ENCODE measurements at places on chromosomes 1 and 21.
A peak's percentile ranks its signal among the peaks of the same experiment; 100 is the strongest.

GRCh38 chr21:15826147-15826780 is 96.5 kb downstream of the USP25 start:
- peak; percentile 45 for DNase-seq

DNA sequence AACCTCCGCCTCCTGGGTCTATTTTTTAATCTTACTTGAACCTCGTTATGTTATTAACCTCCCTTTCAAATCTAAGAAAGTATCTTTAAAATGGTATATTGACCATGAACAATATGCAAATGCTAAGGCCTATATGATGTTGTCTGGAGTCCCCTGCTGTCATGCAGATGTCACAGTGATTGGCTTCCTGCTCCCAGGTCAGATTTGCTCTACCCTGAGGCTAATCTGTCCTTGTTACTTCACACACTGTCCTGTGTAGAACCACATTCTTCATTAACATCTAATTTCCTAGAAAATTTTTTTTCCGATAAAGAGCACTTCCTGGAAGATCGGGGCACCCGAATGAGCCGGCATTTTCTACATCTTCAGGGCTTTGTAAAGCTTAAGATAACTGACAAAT is 306.6 kb downstream of the MRPL39 start:
- DNase-seq: no peak

DNA sequence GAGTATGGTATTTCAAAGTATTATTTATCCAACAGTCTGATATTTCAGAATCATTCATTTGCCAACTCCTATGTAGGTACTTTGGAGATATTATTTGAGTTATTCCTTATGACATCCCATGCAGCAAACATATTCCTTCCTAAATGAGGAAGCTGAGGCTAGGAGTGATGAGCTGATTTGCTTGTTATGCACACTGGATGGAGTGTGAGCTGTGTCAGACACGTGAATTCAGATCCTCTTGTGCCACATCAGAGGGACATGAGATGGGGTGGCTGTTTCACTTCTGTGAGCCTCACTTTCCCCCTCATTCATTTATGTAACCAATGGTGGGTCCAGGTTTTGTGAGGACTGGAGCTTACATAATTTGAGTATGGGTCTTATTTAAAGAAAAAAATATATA is 215.9 kb downstream of the DISC1 start:
- no peak for DNase-seq

DNA sequence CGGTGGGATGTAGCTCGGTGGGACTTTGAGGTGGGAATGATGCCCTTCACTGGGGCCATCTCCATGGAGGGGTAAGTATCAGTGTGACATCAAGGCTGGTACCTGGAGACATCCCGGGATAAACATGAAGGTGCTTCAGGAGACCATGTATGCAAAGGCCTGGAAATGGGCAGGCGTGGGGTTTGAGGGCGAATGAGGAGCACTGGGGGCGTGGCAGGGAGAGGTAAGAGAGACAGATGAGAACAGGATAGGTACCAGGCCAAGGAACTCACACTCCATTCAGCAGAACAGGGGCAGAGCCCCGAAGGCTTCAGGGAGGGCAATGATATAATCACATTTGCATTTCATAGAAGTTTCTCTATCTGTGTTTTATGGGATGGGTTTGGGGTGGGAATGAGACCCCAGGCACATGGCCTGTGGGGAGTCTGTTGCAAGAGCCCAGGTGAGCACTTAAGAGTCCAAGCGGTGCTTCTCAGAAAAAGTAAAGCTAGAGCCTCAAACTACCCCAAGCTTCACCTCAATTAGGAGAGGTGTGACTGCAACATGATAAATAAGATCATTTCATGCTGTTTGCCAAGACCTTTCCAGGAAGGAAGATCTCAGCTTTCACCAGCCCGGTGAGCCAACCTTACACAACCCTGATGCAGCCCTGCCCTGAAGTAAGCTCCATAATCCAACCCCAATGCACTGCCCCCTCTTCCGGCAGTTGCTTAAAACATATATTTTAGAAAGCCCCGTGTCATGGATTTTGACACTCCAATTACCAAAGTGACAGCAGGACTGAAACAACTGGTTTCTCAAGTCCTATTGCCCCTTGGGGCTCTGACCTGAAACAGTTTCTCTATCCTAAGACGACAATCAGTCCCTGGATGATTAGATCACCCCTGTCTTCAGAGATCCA is 7.4 kb downstream of the S100A9 start:
- no peak for DNase-seq

GRCh38 chr1:207009945-207010344 is 22.6 kb downstream of the C1orf116 start:
- no peak for DNase-seq

DNA sequence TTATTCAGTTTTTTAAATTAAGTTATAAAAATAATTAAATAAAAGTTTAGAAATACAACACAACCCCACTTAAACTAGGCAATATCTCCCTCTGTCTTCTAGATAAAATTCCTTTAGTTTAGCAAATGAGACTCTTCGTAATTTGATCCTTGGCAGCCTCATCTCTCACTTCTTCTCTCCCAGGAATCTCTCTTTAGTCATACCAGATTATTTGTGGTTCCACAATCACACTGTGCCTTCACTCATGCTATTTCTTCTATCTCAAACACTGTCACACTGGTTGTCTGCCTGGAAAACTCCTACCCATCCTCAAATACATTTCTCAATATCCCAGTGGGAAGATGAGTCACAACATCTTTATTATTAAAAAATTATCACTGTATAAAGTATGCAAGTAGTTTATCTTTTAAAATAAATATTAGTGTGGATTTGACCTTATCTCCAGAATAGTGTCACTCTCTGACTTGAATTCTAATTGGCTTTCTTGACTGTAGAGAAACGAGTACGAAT is 195.5 kb downstream of the KCNH1 start:
- DNase-seq: no peak

DNA sequence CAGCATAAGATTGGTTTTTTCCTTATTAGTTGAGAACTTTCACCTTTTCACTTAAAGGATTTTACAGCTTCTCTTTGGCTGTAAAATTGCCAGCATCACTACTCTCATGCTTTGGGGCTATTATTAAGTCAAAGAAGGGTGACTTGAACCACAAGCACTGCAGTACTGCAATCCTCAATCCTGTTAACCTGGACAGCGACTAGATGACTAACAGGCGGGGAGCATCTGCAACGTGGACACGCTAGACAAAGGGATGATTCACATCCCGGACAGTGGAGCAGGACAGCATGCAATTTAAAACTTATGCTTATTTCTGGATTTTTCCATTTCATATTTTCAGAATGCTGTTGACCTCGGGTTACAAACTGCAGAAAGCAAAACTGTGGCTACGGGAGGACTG is 8.1 kb downstream of the ARV1 start:
- peak; percentile 58 for DNase-seq

DNA sequence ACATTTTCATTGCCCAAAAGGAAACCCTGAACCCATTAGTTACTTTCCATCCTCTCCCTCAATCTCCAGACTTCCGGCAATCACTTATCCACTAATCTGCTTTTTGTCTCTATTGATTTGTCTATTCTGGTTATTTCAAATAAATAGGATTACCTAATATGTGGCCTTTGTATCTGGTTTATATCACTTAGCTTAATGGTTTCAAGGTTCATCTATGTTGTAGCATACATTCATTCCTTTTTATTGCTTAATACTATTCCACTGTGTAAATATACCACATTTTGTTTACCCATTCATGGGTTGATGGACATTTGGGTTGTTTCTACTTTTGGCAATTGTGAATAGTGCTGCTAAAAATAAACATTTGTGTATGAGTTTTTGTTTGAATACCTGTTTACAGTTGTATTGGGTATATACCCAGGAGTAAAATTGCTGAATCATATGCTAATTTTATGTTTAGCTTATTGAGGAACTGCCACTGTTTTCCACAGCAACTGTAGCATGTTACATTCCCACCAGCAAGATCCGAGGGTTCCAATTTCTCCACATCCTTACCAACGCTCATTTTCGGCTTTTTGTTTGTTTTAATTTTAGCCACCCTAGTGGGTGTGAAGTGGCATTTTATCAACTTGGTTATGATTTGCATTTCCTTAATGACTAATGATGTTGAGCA is 2.5 kb upstream of the SLC25A44 start:
- DNase-seq: no peak

- no peak for DNase-seq
Measured at GRCh38 chr1:246552110-246552509, 14.0 kb downstream of the TFB2M start.

- DNase-seq: no peak
Measured at GRCh38 chr1:90174246-90174645, 179.3 kb downstream of the ZNF326 start.

DNA sequence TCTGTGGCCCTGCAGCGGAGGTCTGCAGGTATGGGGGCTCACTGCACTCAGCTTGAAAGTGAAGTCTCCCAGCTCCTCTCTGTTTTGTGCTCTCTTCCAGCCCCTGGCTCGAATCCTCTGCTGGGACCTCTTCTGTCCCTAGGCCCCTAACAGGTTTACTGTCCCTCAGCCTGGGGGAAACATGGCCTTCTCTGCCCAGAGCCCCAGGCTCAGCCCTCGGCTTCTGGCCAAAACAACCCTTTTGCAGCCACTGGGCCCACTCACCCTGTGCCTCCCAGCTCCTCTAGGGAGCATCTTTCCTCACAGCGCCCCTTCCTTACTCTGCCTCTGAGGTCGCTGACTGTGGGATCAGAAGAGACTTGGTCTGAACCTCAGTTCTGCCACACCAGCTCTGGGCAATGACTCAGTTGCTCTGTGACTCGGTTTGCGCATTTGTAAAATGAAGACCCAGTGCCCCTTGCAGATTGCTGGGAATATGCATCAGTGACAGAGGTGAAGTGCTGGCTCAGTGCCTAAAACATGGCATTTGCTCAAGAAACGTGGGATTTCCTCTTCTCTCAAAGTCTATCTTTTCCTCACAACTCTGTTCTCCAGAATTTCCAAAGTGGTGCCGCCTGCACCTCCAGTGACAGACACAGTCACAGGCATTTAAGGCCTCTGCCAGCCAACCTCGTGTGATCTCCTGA is 26.5 kb upstream of the TENT5C start:
- no peak for DNase-seq

- peak; percentile 53 for DNase-seq
Measured at GRCh38 chr1:61491497-61491896, 233.4 kb downstream of the TM2D1 start.

GRCh38 chr1:6178751-6179563 is 1.2 kb downstream of the CHD5 start:
- no peak for DNase-seq

DNA sequence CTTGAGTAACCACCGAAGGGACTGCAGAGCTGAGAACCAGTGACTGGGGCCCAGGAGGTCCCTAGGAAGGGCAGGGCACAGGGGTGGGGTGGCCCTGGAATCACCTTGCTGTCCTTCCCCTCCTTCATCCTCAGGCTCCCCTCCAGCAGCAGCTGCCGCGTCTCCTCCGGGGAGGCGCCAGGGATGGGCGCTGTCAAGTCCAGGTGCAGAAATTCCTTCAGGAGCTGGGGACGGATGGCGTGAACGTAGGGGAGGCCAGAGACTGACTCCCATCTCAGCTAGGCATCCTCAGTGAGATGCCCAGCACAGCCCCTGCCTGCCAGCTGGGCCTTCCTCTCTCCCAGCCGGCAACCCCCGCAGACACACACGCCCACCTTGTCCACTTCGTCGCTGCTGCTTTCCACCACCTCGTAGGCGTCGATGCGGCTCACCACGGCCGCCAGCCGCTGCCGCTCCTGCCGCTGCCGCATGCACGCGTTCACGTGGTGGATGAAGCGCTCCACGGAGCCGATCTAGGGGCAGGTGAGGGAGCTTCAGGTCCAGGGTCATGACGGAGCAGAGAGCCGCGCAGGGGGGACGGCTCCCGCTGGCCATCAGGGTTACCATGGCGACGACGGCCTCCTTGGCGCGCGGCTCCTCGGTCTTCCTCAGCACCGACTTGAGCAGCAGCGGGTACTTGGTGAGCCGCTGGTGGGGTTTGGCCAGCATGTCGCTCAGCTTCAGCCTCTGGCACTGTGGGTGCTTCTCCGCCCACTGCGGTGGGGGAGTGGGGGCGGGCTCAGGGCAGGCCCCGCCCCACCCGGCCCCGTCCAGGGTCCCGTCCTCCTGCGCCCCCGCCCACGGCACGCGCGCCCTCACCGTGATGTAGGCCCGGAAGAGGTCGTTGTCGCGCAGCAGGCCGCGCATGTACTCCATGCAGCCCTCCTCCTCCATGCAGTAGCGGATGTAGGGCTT is 4.4 kb upstream of the TNFRSF25 start:
- DNase-seq: no peak

DNA sequence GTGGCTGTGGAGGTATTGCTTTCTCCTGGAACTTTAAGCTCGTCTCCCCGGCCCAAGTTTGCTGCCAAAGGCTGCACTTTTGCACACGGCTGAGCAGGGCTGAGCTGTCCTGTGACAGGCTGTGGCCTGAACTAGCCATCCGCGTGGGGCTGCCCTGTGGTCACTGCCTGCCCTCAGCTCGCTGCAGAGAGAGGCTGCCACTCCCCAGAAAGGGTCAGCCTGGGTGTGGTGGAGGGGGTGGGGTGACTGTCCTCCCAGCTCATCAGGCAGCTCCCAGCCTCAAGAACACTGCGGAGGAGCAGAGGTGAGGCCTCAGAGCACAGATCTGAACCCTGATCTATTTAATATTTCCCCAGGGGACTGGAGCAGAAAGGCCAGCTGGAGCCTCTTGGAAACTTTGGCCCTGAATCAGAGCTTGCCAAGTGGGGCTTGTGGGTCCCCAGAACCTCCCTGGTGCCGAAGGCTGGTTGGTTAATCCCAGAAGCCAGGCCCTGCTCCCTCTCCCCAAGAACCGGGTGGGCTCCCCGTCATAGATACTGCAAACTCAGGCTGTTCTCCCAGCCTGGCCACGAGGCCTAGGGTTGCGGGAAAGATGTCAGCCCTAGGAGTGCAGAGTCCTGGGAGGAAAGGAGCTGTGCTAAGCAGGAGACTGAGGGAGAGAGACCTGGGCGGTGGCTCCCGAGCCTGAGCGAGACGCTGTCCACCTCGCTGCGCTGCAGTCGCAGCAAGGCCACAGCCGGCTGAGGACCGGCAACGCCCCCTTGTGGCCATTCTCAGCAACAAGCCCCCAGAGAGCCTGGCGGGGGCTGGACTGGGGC is 125.1 kb upstream of the IPO9 start:
- DNase-seq: peak; percentile 74

DNA sequence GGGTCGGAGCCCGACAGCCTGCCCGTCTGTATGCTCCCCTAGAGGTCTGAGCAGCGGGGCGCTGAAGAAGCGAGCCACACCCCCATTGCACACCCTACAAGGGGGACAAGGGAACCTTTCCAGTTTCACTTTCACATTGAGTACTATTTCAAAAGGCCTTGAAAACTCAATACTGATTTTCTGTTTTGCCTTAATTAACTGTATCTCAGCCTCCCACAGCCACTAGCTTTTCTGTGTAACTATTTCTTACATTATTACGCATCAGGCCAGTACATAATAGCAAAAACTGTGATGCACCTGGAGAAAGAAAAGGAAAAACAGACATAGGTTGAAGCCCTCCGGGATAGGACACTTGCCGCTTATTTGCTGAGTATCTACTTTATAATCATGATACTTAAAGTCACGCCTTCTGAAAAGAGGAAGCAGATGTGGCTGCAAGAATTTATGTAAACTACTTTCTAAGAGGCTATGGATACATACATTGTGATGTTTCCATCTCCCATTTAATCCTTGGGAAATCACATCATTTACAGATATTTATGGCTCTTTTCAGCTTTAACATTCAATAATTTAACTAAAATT is 1719.5 kb downstream of the MRPL39 start:
- DNase-seq: no peak
